Stimulated activated CD4-positive, alpha-beta T cell treated with anti-CD3 and anti-CD28 coated beads, TNF-alpha, amount 100 ng/mL, for 24 hours (primary cell): ENCODE measurements at places on chromosomes 2 and 18.

GRCh38 chr2:61993422-61994024, 88.0 kb downstream of the COMMD1 start:
- DNase-seq: no peak

- DNase-seq: no peak
Observed at GRCh38 chr2:96594691-96595152, 43.4 kb downstream of the KANSL3 start.

DNA sequence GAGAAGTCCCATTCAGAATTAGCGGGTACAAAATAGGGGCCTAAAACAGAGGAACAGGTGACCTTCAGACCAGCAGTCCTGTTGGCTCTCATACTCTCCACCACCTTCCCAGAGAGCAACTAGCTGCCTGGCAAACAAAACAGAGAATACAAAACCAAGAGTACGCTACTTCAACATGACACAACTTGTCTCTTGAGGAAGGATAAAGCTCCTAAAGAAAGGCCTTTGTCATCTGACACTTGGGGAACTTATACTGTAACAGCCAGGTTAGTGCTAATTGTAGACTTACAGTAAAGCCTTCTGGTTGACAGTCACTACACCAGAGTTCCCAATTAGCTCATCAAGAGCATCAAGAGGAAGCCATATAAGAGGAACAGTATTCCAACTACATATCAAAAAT, 282.1 kb upstream of the NT5C1B start:
- DNase-seq: no peak

DNA sequence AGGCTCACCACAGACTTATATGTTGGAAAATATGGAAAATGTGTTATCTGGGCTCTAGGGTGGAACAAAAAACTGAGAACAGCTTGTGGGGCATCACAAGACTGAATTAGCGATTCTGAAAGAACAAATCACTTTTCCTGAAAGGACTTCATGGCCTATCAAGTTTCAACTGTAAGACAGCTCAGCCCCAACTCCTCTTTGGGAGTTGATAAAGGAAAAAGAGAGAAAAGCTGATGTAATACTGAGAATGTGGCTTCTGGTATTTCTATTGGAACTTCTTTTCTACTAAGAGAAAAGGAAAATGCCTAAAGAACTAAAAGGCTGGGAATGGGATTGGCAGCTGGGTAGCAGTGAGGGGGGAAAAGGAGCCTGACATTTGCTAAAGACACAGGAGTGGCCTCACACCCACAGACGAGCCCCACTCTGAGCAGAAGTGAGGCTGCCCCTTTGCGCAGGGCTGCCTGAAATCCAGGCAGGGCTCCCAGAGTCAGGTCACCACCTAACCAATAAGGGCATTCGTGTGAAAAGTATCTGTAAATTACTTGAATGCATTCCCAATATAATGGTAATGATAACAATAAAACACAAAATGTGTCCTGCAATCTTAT, 75.6 kb downstream of the LRP2 start:
- DNase-seq: no peak

DNA sequence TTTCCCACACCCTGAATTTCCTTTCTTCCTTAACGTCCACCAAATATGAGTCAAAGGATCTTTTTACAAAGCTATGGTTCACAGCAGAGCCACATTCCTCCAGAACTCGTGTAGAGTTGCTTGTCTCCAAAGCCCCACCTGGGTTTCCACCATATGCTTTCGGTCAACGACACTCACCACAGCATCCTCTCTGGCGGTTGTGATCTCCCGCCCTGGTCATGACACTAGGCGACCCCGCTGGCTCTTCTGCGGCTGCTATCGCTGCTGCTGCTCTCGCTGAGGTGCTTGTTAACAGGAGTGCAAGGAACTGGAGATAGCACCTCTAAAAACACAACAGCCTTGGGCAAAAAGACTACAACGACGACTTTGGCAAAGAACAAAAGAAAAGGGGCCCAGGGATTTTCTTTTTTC, 340 bp downstream of the SLC40A1 start:
- no peak for DNase-seq

- no peak for DNase-seq
Observed at GRCh38 chr18:68533641-68534040, 181.3 kb downstream of the TMX3 start.

- DNase-seq: no peak
Observed at GRCh38 chr2:10579876-10580514, 109.8 kb downstream of the NOL10 start.

DNA sequence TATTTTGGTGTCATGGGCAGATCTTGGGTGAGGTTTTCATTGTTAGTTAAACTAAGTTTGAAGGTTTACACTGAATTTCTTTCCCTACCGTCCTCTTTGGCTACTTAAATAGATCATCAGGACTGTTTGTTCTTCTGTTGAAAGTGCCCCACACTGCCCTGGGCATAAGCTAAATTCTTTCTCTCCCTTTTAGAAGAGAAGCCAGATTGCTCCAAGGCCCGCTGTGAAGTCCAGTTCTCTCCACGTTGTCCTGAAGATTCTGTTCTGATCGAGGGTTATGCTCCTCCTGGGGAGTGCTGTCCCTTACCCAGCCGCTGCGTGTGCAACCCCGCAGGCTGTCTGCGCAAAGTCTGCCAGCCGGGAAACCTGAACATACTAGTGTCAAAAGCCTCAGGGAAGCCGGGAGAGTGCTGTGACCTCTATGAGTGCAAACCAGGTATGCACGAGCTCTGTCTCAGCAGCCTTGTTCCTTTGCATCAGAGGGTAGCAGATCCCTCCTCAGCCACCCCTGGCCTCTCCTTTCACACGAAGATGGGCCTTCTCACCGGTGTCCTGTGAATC, 85.6 kb downstream of the CRIM1 start:
- no peak for DNase-seq

- no peak for DNase-seq
Observed at GRCh38 chr2:207531032-207531952, 1.5 kb downstream of the CREB1 start.

GRCh38 chr2:66574701-66575624, 140.0 kb downstream of the MEIS1 start:
- no peak for DNase-seq

DNA sequence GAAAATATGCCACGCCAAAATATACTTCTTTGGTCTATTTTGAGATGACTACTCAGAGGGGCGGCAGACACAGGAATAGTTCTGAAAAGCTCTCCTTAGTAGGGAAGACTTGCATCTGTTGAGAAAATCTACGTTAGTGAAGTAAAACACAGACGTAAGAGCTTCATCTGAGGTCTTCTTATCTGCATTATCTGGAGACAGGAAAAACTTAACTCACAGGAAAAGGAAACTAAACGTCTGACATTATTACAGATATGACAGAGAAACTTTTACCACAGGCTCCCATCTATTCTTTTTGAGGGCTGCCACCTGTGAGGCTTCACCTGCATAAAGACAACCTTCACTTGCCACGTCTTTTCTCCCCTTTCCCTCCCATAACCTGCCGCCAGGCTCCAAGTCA, 1295.7 kb downstream of the LRP1B start:
- no peak for DNase-seq

DNA sequence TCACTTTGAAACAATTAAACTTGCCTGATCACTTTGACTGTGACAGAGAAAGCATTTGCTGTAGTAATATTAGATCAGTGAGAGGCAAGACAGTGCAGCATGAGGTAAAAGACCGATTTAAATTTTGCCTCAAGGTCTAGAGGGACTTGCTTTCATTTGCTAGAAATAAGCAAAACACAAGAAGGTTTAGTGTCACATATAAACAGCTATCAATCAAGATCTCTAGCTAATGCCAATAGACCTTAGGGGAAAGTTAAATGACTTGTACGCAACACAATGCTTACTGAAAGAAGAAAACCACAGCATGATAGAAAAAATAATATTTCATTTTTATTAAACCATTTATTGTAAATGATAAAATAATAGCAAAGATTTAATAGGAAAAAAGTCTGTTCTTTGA, 113.5 kb downstream of the DSC3 start:
- no peak for DNase-seq

- no peak for DNase-seq
Observed at GRCh38 chr18:36652503-36652902, 176.3 kb downstream of the TPGS2 start.

- no peak for DNase-seq
Observed at GRCh38 chr2:7525746-7526145, 608.5 kb downstream of the RNF144A start.

- no peak for DNase-seq
Observed at GRCh38 chr2:227717687-227718567, at the start of gene SLC19A3. TSS of gene SLC19A3 (minus strand) at chr2:227718028. CDS start at chr2:227702318, 15,710 bp downstream.

GRCh38 chr18:32835951-32836350, 63.1 kb upstream of the KLHL14 start:
- no peak for DNase-seq

- DNase-seq: no peak
Observed at GRCh38 chr2:138180692-138181386, 216.6 kb downstream of the HNMT start.
